ENCODE measurements at places on chromosomes 4 and X. TPM values are rescaled to one million over a fixed set of nuclear protein-coding genes. Genes with fewer than 3 reads are reported as not detected.

The ADH1A gene
- 0.82 TPM for total RNA-seq

The AKAP4 gene
- total RNA-seq = not detected

The TCEAL2 gene
- total RNA-seq = not detected

The RIPPLY1 gene
- total RNA-seq = not detected
